Renal pelvis (tissue), 12 donors: ENCODE measurements at places on chromosomes 16 and 17.

GRCh38 chr16:2883458-2883908, 468 bp downstream of the FLYWCH2 start:
- no peak for DNase-seq

DNA sequence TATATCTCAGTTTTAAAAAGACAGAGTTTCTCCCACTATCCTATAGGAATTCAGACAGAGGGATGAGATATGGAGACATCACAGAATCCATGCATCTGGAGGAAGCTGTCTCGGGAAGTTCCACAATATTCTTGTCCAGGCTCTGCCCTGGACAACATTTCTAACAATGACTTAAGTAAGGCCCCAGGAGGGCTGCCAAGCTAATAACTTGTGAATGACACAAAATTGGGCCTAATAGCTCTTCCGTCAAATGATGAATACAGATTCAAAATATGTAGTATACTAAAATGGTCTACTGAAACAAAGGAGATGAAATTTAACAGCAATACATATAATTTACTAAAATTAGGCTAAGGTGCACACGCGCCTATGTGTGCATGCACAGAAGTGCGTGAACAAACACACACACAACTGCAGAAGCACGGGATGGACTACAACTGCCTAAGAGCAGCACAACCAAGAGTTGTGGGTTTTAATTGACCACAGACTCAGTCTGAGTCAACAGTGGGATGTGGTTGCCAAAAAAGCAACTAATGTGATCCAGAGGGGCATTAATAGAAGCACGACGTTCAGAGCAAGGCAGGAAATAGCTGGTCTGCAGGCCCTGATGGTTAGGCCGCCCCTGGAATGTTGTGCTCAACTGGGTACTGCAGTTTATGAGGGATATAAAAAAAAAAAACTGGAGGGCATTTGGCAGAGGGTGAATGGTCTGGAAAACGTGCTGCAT, 26.3 kb upstream of the HS3ST2 start:
- DNase-seq: no peak

DNA sequence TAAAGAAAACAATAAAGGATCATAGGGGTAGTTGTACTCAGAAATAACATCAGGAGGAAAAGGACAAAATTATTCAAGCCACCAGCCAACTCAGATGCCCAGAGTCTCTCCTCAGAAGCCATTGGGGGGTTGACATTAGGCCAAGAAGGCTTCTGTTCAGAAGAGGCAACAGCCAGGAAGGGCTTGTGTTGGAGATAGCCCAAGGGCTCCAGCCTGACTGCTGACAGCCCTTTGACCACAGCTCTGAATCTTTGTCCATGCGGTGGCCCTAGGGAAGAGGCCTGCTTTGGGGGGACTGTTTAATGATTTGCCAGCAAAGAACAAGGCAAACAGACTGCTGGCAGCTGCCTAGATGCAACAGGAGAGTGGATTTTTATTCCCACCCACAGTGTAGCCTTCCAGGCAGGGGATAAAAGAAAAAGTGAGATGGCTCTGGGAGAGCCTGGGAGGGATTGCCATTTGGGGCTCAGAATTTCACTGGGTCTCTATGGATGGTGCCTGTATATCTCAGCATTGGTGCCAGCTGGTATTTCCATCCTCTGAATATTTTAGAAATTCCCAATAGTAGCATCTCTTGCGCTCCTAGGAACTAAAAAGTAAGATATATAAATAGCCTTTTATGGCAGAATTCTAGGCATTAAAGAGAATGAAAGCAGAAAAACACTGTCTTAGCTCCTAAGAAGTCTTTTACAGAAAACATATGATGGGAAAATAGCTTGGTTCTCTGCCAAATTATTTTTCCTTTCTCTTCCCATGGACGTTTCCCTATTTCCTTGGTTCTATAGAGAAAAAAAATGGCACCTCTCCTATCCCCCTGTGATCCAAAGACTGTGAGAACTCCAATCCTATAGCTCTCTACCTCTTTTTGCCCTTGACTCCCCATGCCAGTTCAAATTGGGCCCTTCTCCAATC, 29.4 kb upstream of the SUPT4H1 start:
- no peak for DNase-seq

GRCh38 chr16:27841061-27841801, 222.3 kb downstream of the GSG1L start:
- no peak for DNase-seq

DNA sequence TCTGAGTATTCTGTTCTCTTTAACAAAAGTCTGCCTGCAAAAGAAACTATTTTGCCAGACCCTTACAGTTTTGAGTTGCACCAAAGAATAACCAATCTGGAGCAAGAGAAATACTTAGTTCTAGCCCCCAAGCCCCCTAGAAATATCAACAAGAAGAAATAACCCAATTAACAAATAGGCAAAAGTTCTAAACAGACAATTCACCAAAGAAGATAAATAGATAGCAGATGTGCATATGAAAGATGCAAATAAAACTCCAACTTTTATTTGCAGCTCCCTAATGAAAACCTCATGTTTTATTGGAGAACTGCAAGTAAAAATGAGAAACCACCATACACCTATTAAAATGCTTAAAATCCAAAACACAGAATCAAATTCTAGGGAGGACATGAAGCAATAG, 1308.0 kb downstream of the CDH11 start:
- no peak for DNase-seq

DNA sequence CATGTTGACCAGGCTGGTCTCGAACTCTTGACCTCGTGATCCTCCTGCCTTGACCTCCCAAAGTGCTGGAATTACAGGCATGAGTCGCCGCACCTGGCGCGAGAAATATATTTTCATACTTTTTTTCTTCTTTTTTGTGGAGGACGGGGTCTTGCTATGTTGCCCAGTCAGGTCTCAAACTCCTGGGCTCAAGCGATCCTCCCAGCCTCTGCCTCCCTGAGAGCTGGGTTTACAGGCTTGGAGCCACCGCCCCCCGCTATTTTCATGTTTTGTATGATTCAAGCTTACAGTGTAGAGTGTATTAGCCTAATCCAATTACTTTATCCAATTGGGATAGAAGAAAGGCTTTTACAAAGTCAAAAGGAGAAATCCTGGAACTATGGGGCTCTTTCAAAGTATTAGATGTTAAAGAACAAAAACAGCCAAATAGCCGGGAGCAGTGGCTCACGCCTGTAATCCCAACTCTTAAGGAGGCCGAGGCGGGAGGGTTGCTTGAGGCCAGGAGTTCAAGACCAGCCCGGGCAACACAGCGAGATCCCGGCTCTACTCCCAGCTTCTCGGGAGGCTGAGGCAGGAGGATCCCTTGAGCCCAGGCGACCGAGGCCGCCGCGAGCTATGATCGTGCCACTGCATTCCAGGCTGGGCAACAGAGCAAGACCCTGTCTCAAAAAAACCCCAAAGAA, 1.4 kb upstream of the MAP1LC3B start:
- no peak for DNase-seq

GRCh38 chr17:78026381-78026780, 67.9 kb downstream of the TNRC6C start:
- no peak for DNase-seq

- DNase-seq: no peak
Measured at GRCh38 chr17:16258901-16259300, 41.9 kb downstream of the PIGL start.

GRCh38 chr16:23435500-23435899, 17.5 kb downstream of the COG7 start:
- DNase-seq: no peak

DNA sequence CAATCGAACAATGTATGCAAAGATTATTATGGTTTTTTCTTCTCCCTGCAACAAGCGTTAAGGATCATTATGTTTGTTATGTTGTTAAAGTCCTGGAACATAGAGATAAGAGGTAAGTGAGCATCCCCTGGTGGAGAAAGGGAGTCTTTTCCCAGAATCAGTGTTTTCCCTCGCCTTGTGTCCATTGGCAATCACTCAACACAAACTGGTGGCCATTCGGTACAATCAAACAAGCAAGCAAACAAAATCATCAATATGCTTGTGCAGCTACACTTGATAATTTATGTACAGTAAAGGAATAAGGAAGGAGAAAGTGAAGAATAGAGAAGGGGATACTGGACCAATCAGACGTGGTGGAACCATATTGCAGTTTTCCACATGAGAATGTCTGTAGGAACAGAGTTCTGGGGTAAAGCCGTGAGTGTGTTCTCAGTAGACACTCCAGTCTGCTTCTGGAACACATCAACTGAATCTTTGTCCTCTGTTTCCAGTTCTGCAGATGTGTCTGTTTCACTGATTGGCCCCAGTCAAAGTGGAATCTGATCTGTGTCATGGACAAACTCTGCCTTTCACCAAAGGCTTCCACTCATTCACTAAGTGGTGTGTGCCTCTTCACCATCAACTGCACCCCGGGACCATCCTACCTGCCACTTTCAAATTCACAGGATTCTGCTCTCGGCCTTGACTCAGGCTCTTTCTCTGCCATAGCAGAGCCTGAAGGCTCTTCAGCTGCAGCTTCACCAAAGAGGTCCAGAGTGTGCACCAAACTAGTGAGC, 169.5 kb downstream of the AHSP start:
- DNase-seq: no peak

DNA sequence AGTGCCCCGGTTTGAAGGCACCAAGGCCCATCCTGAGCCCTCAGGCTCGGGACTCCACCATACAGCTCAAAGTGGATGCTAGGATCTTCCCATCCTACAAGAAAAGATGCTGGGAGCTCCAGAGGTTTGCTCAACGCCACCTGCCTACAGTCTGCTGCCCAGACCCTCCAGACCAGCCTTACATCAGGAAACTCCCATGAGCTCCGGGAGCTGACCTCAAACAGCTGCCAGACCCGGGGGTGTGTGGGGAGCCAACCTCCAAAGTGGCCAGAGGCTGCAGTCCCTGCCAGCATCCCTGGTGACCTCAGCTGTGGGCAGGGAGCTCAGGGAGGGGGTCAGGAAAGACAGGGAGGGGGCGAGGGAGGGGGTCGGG, 43.8 kb downstream of the C16orf82 start:
- DNase-seq: no peak

DNA sequence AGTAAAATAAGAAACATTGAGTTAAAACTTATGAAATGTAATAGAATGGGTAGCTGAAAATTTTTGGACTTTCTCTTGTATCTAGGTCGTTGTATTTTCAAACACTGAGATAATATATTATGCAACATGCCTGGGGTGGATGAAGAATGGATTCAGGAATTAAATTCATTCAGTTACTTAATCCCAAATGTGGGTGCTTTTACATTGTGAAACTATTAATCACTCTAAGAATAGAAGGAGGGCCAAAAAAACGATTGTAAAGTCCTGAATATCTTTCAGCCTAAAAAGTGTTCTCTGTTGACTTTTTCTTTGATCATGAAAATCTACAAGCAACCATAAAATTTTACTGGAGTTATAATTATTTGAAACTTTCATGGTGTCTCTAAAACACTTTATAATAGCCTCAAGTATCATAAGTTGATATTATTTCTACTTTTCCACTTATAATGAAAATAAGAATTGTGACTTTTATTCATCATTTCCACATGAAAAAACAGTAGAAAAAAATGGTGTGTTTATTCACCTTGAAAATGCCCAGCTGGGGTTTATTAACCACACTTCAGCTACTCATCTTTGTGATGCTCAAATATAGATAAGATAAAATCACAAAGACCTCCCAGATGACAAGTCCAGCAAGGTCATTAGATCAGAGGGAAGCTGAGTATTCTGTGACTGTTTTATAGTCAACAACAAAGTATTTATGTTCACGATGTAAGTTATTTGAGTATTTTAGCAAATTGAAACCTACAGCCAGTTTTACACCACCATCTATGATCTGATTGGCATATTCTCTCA, 619.9 kb upstream of the SOX9 start:
- DNase-seq: no peak

- no peak for DNase-seq
Measured at GRCh38 chr17:66537502-66537901, 235.1 kb downstream of the PRKCA start.

DNA sequence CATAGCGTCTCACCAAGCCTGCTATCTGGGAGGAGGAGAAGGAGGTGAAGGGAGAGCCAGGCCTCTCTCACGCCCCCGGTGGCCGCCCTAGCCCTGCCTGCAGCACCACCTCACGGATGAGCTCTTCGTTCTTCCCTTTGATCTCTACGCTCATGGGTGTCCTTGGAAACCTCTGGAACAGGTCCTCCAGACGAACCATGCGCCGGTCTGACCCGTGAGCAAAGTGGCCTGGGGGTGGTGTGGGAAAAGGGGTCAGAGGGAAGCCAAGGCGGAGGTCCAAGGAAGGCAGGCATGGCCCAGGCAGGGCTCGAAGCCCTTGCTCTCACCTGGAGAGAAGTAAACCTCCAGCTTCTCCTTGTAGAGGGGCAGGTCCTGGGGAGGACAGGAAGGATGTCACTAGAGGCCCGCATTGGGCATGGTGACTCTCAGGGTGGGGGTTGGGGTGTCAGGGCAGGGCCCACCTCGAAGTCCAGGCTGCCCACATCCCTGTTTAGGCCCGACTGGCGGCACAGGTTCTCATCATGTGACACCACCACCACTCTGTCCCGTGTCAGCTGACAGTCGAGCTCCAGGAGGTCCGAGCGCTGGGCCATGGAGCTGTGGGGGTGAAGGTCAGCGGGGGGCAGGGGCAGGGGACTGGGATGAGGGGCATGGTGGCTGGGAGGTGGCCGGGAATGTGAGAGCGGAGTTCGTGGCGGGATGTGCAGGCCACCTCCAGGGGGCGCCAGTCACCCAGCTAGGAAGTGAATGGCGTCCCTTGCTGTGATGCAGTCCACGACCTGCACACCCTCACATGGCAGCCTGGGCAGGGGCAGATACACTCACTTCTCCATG, 923 bp downstream of the GDPD3 start:
- no peak for DNase-seq

DNA sequence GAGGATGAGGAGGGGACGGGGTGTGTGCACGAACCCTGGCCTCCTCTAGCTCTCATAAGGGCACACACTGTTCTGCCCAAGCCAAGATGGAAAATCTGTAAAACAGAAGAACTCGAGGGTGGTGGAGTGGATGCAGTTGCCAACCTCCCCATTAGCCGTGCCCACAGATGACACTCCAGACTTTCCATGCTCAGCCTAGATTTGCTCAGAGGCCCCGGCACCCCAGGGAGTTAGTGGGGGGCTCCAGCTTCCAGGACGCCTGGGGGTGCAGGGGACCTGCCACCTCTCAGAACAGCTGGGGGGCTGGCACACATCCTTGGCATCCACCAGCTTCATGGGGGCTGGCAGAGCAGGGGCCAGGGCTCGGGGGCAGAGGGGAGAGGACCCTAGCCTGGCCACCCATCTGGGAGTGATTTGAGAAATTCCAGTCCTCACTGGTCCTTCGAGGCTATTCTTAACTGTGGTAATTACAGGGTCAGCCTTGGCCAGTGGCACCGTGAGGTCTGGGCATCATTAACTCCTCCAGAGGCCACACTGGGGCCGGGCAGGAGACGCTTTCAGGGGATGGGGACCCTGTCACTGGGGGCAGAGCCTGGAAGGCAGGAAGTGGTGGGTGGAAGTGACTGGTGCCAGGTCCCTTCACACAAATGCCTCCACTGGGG, 14.3 kb downstream of the VASN start:
- DNase-seq: no peak

DNA sequence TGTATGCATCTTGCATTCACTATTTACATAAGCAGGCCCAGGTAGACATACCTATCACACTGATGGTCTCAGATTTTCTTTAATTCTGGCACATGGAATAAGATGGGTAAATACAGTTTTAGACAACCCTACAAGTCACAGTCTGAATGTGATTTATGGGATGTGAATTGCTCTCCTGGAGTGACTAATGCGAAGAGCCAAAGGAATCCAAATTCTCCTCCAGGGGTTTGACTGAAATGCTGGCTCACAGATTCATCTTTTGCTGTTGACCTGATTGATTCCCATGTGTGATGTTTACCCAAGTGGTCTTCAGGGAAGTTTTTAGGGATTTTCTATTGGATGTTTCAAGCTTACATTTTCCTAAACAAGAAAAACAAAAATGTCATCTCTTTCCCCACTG, 277.9 kb upstream of the MON1B start:
- DNase-seq: no peak
